Mucosa of gallbladder (tissue), 1 donor: ENCODE measurements at places on chromosomes 3 and 15.

- no peak for DNase-seq
Measured at GRCh38 chr3:142418926-142419592, 28.8 kb downstream of the XRN1 start.

DNA sequence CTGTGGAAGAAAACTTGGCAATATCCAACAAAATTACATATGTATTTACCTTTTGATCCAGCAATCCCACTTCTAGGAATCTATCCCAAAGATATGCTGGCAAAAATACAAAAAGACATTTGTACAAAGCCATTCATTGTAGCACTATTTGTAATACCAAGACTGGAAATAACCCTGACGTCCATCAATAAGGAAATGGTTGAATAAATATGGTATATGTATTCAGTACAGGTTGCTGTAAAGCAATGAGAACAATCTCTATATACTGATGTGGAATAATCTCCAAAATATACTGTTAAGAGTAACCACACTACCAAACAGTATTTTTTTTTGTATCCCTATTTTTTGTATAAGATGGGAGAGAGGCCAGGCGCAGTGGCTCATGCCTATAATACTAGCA lies 64.8 kb upstream of the STIMATE start:
- DNase-seq, result no peak

- DNase-seq, result no peak
Measured at GRCh38 chr3:196843435-196844110, 24.1 kb upstream of the SENP5 start.

GRCh38 chr3:52934630-52935530 lies 37.5 kb upstream of the STIMATE start:
- DNase-seq, result peak; percentile 32

GRCh38 chr3:55204417-55204816 lies 276.6 kb upstream of the LRTM1 start:
- no peak for DNase-seq

DNA sequence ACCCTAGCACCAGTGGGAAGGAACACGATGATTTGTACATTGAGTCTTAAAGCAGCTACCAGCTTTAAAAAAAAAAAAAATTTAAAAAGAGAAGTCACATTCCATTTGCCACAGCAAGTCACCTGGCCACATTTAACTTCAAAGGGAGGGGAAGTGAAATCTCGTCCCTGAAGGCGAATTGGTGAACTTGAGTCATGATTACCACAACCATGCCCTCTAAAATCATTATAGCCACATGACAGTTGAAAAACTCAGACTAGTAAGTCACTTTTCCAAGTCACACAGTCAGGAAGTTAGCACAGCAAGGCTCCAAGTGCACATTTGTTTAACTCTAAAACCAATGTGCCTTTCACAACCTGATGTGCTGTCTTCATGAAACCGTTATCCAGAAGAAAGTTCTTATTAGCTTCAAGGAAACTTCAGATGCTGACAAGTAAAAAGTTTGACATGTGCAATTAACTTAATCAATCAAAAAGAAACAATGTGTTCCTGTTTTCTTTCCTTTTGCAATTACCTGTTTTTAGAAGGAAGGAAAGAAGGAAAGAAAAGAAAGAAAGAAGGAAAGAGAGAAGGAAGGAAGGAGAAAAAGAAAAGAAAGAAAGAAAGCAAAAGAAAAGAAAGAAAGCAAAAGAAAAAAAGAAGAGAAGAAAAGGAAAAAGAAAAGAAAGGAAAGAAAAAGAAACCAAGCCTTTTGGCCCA lies 8.3 kb upstream of the THSD4 start:
- DNase-seq, result no peak

- DNase-seq, result no peak
Measured at GRCh38 chr15:90087454-90088154, 14.7 kb downstream of the IDH2 start.

DNA sequence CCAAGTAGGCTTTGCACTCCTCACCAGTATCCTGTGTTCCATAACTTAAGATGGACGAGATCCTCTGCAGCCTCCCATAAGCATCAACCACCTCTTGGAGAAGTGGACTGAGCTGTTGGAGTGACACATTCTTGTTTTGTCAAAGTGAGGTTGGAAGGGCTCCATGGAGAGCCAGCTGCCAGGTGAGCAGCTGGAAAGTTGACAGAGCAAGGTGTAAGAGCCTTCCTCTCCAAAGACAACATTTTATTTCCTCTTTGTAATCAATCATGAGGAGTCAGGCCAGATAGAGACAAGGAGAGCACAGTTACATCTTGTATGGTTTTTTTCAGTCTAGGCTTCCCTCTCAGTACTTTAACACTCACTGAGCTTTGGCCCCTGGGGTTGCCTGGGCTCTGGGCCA lies 5.1 kb downstream of the ABI3BP start:
- peak; percentile 62 for DNase-seq
